Umbilical cord (tissue), 2 donors: ENCODE measurements at places on chromosomes 5 and 9.

- peak; percentile 29 for DNase-seq
Observed at GRCh38 chr5:171531638-171532037, 112.2 kb downstream of the FGF18 start.

DNA sequence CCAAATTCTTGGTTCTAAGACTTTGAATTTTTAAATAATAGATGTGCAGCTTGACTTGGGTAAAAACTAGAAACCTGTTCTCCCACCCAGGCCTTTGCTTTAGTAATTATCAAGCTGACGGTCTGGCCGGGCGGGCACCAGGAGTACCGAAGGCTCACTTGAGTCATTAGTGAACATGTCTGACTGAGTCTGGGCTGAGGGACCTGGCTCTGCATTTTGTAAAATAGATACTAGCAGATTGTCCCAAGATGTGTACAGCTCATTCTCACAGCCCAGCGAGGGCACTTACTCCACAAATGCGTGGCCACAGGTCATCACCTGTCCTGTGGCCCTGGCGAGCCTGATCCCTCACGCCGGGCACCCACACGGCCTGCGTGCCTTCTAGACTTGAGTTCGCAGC lies 216.2 kb downstream of the FANCC start:
- no peak for DNase-seq

GRCh38 chr9:95327239-95327865 lies 9.8 kb upstream of the FANCC start:
- DNase-seq: no peak

GRCh38 chr5:7578071-7578470 lies 182.1 kb downstream of the ADCY2 start:
- DNase-seq: no peak

- no peak for DNase-seq
Observed at GRCh38 chr9:129058965-129059795, 21.7 kb upstream of the DOLPP1 start.

DNA sequence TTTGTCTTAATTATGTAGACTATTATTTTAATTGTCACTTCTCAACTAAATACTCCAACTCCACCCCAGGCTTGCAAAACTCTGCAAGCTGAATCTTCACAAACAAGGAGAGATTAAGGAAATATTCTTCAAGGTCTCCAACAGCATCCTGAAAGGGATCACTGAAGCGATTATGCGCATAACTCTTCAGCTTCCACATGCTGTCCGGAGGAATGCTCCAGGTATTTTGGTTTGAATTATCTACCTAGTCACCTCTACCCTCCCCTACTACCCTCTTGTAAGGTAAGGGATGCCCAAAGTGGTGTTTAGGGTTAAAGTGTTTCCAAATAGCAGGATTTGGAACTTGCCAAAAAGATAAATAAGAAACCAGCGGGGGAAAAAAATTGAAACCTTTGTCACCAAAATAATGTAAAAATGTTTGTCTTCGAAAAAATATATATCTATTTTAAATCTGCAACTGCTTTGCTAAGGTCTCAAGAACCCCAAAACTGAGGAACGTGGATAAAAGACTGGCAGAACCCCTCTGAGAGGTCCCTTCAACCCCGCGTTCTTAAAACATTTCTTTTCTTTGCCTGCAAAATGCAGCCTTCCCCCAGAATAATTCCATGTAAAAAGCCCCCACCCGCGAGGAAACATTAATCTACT lies 11.6 kb downstream of the PTCH1 start:
- no peak for DNase-seq

GRCh38 chr9:77725820-77726219 lies 77.7 kb upstream of the GNA14 start:
- DNase-seq: no peak

DNA sequence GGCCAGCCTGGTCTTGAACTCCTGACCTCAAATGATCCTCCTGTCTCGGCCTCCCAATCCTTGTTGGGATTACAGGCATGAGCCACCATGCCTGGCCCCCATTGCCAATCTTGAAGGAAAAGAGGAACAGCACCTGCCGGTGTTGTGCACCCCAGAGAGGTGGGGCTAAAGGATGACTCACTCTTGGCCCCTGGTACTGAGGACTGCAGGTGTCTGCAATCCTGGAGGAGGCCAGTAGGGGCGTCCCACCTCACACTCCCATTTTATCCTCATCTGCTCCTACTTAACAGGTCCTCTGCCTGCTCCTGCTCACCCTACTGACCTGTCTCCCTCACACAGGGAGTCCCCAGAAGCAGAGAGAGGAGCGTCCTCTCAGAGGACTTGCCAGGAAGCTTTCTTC lies 390.4 kb downstream of the ARHGEF28 start:
- no peak for DNase-seq

- DNase-seq: no peak
Observed at GRCh38 chr5:170573114-170573513, 69.3 kb downstream of the KCNIP1 start.

DNA sequence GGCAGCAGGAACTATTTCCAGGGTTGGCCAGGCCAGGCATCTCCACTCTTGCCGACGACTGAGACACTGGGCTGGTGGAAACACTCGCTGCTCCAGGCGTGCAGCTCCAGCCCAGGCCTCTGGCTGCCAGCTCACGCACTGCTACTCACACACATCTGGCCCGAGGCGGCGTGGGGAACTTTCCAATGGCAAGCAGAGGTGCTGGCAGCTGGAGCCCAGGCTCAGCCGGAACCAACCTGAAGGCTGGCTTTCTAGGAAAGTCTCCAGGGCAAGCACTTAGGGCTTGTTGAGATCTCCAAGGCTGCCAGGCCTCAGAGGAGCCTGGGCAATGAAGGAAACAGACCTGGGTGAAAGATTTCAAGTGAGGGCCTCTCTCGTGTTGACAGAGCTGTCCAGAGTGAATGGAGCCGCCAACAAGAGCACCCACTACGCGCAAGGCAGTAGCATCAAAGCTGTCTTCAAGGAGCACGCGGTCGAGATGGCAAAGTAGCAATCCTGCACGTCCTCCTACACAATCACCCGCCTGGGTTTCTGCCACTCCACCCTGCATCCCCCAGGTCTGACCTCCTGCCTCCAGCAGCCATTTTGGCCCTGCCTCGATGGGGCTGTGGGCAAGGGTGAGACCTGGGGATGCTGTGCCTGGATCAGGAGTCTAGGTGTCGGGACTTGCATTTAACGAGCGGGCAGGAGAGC lies 14.4 kb downstream of the SH3PXD2B start:
- no peak for DNase-seq

DNA sequence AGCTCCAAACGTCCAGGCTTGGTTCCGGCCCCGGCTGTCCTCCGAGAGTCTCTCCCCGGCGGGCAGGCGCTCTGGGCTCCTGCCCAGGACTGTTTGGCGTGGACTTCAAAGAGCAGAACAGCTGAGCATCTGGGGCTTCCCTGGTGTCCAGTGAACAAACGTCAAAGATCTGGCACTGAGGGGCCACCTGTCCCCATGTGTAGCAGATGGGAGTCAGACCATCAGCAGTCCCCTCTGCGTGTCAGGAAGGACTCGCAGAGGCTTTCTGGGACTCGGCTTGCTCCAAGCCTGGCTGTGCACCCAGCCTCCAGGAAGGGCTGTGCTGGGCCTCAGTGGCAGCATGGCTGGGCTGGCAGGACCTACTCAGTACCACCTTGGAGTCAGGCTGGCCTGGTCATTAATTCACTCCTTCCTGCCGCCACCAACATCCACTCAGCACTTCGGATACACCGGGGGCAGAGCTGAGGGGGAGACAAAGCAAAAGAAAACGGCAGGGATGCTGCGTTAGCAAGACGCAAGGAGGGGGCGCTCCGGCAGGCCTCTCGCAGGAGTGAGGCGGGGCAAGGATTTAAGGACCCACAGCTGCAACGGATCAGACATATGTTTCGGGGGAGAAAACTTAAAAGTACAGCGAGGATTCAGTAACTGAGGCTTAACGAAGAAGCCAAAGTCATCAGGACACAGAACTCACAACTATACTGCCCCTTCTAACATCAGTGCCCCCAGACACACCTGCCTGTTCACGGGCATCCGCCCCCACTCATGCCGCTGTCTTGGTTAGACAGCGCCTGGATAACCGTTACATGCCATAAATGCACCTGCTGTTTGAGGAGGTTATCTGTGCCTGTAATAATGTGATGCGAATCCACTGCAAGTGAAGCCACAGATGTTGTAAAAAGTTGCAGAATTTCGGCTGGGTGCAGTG lies 164.5 kb upstream of the PHYKPL start:
- peak; percentile 78 for DNase-seq

- no peak for DNase-seq
Observed at GRCh38 chr5:142322403-142322746, 2.4 kb downstream of the SPRY4 start.

DNA sequence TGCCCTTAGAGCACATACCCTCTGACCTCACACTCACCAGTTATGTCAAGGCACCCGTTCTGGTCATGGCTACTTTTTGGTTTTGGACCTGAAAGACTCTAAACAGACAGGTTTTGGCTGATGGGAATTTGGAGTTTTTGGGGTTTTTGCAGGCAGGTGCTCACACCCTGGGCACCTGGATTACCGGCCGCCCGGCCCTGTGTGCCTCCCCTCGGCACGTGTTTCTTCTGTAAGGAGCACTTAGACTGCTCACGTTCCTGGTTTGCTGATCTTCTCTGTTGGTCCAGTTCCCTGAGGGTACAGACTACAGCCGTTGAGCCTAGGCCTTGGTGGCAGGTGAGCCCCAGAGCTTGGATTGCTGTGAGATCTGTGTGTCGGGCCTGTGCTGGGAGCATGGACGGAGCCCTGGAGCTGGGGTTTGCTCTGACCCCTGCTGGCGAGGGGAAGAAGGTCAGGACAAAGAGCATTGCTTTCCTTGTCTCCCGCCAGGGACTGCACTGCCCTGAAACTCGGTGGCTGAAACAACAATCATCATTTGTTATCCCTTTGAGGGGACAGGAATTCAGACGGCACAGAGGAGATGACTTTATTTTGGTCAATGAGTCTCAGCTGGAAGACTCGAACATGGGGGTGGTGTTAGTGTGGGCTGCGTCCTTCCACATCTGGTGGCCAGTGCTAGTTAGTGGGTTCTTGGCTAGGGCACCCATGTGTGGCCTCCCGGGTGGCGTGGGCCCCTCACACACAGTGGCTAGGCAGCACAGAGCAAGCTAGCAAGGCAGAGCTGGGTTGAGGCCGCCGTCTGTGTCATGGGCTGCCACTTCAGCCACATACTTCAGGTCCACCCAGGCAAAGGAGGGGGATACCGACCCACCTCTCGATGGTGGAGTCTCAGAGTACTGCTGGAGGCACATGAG lies 76.4 kb downstream of the EHMT1 start:
- peak; percentile 30 for DNase-seq

DNA sequence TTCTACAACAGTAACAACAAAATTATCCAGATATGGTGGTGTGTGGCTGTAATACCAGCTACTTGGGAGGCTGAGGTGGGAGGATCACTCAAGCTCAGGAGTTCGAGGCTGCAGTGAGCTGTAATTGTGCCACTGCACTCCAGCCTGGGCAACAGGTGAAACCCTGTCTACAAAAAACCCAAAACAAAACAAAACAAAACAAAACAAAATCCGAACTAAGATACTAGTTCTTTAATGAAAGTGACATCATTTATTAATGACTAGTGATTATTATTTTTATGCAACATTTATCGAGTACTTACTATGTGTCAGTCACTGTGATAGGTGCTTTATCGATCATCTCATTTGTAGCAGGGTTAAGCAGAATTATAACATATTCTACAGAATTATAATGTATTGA lies 196.9 kb upstream of the GDNF start:
- DNase-seq: no peak

DNA sequence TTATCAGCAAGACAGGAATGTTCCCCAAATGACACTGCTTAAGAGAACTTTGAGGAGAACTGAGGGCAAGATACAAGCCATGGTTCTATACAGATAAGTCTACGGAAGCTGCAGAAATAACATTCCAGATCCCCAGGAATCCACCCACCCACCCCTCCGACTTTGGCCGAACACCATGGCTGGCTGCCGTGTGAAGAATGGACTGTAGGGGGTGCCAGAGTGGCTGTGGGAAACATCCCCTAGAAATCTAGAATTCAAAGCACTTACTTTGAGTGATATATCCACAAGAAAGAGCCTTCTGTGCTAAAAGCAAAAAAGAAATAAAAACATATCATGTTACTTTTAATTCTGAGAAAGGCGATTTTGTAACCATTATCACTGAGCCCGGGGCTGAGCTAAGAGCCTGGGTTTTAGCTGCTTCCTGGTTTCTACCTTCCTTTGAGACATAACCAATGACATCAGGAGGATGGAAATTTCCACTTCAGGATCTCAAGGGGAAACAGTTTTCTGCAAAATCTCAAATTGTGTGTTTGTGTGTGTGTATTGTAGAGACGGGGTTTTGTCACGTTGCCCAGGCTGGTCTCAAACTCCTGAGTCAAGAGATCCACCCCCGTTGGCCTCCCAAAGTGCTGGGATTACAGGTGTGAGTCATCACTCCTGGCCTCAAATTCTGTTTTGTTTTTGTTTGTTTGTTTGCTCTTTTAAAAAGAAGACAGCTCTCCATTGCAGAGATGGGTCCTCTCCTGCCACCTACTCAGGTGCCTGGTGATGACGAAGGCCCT lies 36.4 kb downstream of the GGTA1 start:
- peak; percentile 56 for DNase-seq

- no peak for DNase-seq
Observed at GRCh38 chr9:117723986-117724625, 19.9 kb downstream of the TLR4 start.

DNA sequence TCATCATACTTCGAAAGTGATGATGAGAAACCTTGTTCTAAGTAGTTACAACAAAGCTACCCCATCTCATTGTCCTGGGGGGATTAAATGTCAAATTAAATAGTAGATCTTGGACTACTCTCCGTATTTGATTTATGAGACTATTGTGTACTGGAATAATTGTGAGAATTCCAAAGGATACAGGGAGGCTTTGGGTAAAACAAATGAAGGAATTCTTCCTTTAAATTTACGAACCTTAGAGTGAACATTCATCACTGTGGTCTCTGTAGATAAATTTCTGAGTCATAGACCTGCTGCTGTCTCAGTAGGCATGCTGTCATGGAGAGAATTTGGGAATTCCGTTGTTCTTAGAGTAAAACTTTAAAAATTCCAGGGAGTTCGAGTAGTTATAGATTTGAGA lies 836.2 kb downstream of the DNAH5 start:
- DNase-seq: no peak

GRCh38 chr9:98810102-98810842 lies 2.8 kb downstream of the GALNT12 start:
- DNase-seq: peak; percentile 59

GRCh38 chr5:173823721-173824567 lies 64.2 kb upstream of the CPEB4 start:
- DNase-seq: no peak

- DNase-seq: no peak
Observed at GRCh38 chr9:69719983-69720382, 39.8 kb downstream of the PTAR1 start.

- DNase-seq: no peak
Observed at GRCh38 chr5:80555099-80555498, 15.0 kb downstream of the ANKRD34B start.

- peak; percentile 39 for DNase-seq
Observed at GRCh38 chr5:148237785-148238417, 424 bp upstream of the MARCOL start.

DNA sequence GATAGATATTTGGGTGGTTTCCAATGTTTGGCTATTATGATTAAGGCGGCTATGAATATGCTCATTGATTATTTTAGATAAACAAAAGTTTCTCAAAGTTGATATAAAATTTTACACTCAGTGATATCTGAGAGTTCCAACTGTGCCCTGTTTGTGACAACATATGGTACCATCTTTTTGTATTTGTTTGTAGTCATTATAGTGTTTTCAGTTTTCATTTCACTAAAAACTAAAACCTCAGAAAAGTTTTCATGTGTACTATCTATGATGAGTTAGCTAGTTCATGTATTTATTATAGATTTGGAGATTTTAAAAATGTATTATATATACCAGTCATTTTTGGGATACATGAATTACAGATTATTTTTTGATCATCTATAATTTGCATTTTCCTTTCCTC lies 1111.4 kb downstream of the CDH18 start:
- no peak for DNase-seq

GRCh38 chr9:6944093-6944551 lies 186.3 kb downstream of the KDM4C start:
- DNase-seq: peak; percentile 30
